Lower lobe of right lung (tissue), 2 donors: ENCODE measurements at places on chromosomes 7 and 10.

DNA sequence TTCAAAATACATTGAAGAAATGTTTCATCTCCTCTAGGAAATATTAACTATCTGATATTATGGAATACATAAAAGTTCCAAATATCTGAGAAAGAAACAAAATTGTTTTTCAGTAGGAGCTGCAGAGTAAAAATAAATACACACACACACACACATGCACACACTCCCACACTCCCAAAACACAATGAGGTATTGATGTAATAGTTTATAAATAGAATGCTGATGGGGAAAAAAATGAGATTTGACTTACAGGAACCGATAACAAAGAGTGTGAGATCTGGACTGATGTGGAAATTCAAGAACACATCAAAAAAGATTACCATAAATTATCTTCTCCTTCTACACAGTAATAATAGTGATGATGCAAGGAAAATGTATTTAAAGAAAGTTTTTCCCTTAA, 438.0 kb upstream of the CELF2 start:
- no peak for DNase-seq

DNA sequence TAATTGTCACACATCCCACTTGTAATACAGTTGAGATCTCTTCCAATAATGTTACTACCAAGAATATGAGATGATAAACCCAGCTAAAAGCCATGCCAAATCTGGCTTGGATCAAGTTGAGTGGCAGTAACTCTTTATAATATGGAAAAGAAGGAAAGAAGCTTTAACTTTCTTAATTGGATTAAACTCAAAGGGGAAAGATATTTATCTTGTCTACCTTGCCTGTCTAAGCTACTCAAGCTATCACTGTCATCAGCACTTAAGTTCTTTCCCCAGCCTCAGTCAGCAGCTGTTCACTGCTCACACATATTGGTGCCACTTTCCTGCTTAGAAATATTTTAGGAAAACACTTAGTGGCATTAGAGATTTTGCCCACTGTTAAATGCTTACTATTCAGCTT, 350.7 kb downstream of the IPMK start:
- no peak for DNase-seq

DNA sequence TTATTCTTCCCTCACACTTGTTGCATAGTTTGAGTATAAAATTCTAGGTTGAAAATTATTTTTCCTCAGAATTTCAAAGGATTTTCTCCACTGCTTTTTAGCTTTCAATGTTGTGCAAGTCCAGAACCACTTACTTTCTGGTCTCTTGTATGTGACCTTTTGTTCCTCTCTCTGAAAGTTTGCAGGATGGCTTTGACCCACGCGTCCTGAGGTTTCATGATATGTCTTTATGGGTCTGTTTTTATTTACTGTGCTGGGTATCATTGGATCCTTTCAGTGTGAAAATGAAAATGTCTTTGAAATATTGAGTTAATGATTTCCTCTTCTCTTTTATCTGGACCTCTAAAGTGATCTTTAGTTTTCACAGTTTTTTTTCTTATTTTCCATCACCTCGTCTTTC, 38.5 kb downstream of the C1GALT1 start:
- DNase-seq: no peak

DNA sequence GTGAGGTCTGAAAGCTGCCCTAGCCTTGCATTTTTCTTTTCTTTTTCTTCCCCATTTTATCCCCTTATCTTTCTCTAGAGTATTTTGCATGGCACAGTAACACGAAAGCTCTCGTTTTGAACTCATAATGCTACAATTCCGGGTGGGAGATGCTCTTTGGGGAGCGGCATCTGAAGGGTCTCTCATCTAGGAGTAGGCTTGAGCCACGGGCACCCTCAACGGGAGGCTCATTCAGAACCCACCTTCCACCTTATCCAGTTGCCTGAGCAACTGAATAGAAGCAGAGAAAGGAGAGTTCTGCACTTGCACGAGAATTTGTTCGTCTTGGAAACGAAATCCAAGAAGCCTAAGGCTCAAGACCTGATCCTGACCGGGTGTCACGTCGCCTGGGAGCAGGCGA, 603.5 kb upstream of the FOXK1 start:
- DNase-seq: no peak

DNA sequence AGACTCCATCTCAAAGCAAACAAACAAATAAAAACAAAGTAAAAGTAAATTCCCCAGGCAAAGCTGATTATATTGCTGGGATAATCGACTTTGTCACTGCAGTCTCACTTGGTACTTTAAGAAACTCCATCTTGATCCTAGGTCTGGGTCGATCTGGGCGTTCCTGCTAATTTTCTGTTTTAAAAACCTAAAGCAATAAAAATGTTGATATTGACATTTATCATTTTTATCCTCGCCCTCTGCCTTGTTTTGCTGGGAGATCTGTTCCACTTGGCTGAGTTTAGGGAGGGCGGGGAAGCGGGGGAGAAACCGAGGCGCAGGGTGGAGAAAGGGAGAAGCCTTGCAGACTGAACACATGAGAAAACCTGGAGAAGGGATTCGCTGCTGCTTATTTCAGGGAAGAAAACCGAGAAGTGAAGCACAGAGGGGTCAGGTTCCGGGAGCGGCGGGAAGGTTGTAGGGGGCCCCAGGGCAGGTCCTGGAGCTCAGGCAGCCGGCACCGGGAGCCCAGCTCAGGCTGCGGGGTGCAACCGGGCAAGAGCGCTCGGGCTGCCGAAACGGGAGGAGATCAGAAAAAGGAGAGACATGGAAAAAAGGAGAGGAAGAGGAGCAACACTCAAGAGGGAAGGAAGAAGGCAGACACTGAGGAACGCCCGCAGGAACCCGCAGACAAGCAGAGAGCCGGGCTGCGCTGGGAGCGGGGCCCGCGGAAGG, 27.3 kb upstream of the KMT2C start:
- DNase-seq: no peak

- DNase-seq: no peak
Observed at GRCh38 chr7:15783987-15784693, 97.7 kb upstream of the MEOX2 start.

GRCh38 chr7:351256-351655, 61.3 kb downstream of the FOXL3 start:
- no peak for DNase-seq

DNA sequence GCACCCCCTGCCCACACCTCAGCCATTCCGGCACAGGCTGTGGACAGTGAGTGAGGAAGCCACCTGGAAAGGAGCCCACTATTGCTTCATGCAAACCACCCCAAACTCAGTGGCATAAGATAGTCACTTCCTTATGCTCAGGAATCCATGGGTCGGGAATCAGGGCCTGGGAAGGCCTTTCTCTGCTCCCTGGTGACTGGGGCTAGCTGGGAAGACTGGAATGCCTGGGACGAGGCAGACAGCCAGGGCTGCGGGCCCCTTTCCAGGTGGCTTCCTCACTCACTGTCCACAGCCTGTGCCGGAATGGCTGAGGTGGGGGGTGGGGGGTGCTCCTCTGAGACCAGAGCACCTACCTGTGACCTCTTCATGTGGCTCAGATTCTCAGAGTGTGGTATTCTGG, 74.1 kb upstream of the GRB10 start:
- no peak for DNase-seq

- no peak for DNase-seq
Observed at GRCh38 chr7:45089341-45089891, 647 bp upstream of the NACAD start.
